A549 treated with Mapracorat at 1 μM for 4 hours (cell line): ENCODE measurements at places on chromosomes 16 and 17. TPM values are rescaled to one million over a fixed set of nuclear protein-coding genes. Genes with fewer than 3 reads are reported as not detected.

CDYL2 gene
- 0.46 to 0.92 TPM (median 0.53 TPM) in 5 replicates for total RNA-seq

CBLN1 gene
- total RNA-seq: 0.06 to 0.16 TPM (median 0.10 TPM) in 3 of 5 replicates, not detected in the others

MPG gene
- total RNA-seq: 55.2 to 81.0 TPM (median 72.5 TPM) in 5 replicates

FOXN1 gene
- 0.04 to 0.08 TPM (median 0.06 TPM) in 3 of 5 replicates, not detected in the others for total RNA-seq

TRAF4 gene
- 59.0 to 90.5 TPM (median 85.4 TPM) in 5 replicates for total RNA-seq

CIITA gene
- 0.05 to 0.13 TPM (median 0.07 TPM) in 5 replicates for total RNA-seq
